Liver (tissue), 10 donors: ENCODE measurements at places on chromosomes 5 and 9.

DNA sequence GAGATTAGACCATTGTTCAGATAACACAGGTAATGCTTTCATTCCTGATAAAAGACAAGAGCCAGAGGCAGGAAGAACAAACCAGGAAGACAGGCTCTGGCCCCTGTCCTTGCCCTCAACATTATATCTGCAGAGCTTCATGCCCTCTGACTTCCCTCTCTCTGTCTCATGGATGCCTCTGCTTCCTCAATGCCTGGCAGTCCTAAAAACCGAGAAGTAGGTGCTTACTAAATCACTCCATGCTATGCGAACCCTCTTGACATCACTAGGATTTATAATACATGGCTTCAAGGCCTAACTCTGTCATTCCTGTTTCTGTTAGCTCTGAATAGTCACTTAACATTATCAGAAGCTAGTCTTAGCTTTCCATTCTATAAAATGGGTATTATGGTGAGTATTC is 117.8 kb downstream of the TLR4 start:
- DNase-seq: no peak

- DNase-seq: no peak
Observed at GRCh38 chr9:125538092-125538473, 168.9 kb downstream of the MAPKAP1 start.

- no peak for DNase-seq
Observed at GRCh38 chr5:83467371-83468035, 4.0 kb upstream of the VCAN start.

DNA sequence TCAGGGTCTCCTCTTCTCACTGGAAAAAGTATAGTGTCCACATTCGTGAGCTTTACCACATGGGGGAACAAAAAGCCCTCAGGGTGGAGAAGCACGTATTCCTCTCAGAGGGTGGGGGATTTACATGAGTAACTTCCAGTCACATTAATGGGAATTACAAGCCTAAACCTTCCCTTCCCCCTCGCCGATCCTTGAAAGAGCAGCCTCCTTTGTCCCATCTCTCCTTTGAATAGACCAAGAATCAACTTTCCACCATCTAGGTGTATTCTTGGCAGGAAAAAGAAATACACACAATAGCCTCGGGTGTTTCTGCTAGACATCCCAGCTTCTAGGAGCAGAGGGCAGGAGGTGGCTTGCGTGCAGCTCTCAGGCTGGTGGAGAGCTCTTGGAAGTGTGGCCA is 144.4 kb downstream of the ZNF462 start:
- DNase-seq: no peak

DNA sequence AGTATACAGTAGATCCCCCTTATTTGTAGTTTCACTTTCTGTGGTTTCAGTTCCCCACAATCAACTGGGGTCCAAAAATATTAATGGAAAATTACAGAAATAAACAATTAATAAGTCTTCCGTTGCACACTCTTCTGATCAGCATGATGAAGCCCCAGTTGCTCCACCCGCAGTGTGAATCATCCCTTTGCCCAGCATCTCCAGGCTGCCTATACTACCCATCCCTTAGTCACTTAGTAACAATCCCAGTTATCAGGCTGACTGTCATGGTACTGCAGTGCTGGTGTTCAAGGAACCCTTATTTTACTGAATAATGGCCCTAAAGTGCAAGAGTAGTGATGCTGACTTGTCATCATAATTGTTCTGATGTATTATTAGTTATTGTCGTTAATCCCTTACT is 28.9 kb downstream of the SHC3 start:
- DNase-seq: no peak
